Endothelial cell of umbilical vein (primary cell): ENCODE measurements at places on chromosomes 11 and 22. TPM values are rescaled to one million over a fixed set of nuclear protein-coding genes. Genes with fewer than 3 reads are reported as not detected.

MYO7A gene
- 1.1 and 1.3 TPM in 2 replicates for polyA plus RNA-seq

RGL4 gene
- not detected in 2 replicates for polyA plus RNA-seq

OR51E2 gene
- polyA plus RNA-seq, result not detected in 2 replicates

APOL1 gene
- 6.8 and 8.2 TPM in 2 replicates for polyA plus RNA-seq

- DNase-seq, result no peak
These were observed 12.3 kb upstream of the SOX10 start for GRCh38 chr22:37996515-37997246.
